ENCODE measurements at places on chromosomes 12 and 14.
A peak's percentile ranks its signal among the peaks of the same experiment; 100 is the strongest.

- DNase-seq = no peak
Observed at GRCh38 chr14:68574906-68575305, 218.0 kb downstream of the ZFP36L1 start.

DNA sequence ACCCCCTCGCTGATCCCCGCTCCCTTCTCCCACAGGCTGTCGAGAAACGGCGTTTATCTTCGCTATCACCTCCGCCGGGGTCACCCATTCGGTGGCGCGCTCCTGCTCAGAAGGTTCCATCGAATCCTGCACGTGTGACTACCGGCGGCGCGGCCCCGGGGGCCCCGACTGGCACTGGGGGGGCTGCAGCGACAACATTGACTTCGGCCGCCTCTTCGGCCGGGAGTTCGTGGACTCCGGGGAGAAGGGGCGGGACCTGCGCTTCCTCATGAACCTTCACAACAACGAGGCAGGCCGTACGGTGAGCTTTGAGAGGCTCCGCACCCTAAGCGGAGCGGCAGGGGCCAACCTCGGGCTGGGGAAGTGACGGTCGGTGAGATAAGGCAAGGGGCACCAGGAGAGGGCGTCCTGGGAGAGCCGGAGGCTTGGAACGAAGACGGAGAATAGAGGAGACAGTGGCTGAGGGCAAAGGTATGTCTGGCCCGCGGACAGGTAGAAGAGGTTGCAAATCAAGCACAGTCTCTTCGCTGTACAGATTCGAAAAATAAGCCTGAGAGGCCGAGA is 2.3 kb downstream of the WNT1 start:
- DNase-seq = peak; percentile 45

DNA sequence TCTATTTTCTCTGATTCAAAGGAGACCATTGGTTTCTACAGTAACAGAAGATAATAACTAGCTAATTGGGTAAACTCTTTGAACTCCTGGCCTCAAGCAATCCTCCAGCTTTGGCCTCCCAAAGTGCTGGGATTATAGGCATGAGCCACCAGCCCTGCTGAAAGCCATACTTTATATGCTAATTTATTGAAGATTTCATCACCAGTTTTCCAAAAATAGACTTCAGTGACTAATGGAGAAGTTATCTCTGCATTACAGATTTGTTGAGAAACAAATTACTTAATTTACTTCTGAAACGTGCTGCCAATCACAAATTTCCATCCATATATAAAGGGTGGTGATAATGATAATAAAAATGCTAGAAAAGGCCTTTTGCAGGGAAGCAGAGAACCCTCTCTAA is 1758.1 kb upstream of the SEL1L start:
- no peak for DNase-seq

- DNase-seq = no peak
Observed at GRCh38 chr12:17169726-17170471, 563.9 kb upstream of the LMO3 start.

DNA sequence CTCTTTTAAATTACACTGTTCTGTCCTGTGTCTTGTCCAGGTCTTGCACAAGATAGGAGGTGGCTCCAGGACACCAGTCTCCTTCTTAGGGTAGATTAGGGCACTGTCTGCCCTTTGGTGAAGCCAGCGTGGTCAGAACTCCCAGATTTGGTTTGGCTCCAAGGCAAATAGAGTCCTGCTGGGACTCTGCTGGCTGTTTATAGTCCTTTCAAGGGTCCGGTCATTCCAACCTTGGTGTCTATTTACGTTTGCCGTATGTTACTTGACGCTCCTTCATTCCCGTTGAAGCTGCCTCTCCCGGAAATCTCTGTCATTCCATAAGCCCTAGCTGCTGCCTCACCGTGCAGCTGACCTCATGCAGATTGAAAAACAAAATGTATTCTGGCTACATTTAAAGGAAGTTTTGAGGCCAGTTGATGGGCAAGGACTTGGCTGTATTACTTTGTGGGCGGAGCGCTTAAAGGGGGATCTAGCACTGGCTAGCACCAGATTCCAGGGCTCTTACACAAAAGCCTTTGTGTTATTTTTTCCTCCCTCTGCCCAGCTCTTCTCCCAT is 180.6 kb downstream of the AKAP6 start:
- no peak for DNase-seq

DNA sequence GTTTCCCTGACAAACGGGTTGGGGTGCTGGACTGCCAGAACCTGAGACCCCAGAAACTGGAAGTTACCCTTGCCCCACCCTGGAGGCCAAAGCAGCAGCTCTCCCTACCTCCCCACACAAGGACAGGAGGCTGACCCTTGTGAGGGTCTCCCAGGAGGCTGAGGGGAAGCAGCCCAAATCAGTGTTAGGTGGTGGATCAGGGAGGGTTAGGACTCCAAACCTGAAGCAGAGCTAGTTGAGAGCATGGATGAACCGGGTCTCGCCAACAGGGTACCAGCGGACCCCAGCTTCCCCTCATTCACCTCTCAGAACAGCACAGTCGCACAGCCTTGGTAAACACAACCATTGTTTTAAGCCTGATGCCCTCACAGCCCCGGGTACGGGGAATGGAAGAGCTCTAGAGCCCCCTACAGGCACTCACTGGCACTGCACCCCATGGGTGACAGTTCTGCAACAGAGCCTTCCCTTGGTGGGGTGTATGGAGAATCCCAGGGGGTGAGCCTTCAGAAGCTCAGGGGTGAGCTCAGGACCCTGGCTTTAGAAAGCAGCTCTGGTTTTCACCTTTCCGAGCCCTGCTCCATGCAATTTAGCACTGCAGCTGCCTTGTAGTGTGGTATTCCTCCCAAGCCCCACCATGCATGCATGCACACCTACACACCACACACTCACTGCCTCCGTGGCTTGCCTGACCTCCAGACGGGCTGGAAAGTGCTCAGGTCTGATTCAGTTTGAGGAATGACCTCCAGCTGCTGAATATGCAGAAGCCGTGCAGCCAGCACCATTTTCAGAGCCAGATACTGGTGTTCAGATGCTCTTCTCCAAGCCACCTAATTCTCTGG is 11.2 kb downstream of the ESRRB start:
- DNase-seq = peak; percentile 68

DNA sequence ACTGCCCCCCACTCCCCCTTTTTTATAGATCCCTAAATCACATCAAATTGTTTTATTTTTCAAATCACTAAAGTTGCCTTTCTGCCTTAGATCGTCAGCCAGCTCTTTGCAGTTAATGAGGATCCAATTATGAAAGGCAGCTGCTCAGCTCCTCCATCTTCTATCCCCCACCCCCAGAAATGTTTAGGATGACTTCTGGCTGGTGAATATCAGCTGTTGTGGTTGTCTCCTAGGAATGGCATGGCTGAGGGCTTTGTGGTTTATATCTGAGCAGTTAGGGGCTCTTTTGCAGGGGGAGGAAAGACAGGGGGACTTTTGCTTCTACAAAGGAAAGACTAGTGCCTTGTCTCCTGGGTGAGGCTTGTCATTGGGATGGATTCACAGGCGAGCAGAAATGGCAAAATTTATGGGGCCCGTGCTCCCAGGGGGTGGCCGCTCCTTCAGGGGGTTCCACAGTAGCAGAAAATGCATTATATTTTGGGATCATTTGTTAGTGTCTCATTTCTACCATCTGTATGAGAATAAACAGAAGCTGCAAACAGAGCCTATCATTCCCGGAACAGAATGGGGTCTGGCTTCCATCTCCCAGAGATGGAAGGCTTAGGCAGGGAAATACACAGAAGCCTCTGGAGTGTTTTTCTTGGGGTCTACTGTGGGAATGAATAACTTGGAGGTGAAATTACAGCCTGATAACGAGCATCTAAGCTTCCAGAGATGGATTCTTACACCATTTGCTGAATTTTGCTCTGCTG is 6.5 kb downstream of the JDP2 start:
- no peak for DNase-seq

GRCh38 chr14:64584190-64584589 is 34.4 kb downstream of the PPP1R36 start:
- no peak for DNase-seq

- DNase-seq = no peak
Observed at GRCh38 chr14:36241183-36241582, 64.7 kb upstream of the PTCSC3 start.
